ENCODE measurements at places on chromosomes 7 and 10.

GRCh38 chr7:55977831-55978230 is 13.4 kb downstream of the NIPSNAP2 start:
- DNase-seq = no peak

- DNase-seq = no peak
Measured at GRCh38 chr10:44907556-44907955, 3.6 kb upstream of the TMEM72 start.

- no peak for DNase-seq
Measured at GRCh38 chr10:44424957-44425356, 40.1 kb upstream of the CXCL12 start.

- DNase-seq = no peak
Measured at GRCh38 chr7:18429547-18429946, 66.0 kb upstream of the HDAC9 start.

- no peak for DNase-seq
Measured at GRCh38 chr10:81963606-81964005, 88.6 kb downstream of the NRG3 start.

- no peak for DNase-seq
Measured at GRCh38 chr10:107033799-107034422, 130.6 kb downstream of the SORCS1 start.

- DNase-seq = no peak
Measured at GRCh38 chr10:94725871-94726270, 36.6 kb upstream of the CYP2C19 start.

DNA sequence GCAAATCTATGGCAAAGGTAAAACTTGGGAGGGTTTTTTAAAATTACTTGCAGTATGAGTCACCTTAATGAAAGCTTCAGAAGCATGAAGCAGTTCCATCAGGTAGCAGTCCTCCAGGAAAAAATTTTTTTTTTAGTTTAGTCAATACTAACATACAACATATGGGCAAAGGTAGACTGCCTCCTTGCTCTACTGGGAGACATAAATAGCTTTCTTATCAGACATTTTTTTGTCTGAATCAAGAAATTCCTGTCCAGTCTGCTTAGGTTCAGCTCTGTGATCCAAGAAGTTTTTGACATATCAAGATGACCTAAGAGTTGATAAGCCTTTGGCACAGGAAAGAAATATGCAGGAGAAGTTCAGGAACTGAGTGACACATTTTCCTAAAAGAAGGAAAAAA is 171.5 kb upstream of the TCF7L2 start:
- no peak for DNase-seq

Measured in CD8-positive, alpha-beta T cell (primary cell).